ENCODE measurements at places on chromosomes 6 and 20.

DNA sequence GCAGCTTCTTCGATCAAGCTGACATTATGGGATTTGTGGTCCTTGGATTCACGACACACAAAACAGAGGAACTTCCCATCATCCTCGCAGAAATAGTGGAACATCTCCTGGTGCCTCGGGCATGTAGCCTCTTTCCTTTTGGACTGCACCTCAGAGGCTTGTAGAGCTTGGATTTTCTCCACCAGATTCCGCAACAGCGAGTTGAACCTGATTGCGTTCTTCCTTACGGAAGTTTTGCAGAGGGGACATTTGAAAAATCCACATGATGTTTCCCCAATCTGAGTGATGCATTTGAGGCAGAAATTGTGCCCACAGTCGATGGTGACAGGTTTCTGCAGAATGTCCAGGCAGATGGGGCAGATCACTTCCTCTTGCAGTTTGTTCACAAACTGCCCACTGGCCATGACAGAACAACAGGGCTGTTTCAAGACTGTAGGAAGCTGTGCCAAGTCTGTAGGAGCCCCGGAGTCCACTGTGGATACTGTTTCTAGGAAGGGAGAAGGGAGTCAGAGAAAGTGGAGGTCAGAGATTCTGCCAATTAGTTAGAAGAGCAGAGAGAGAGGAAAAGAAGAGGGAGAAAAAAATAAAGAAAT is 392 bp downstream of the TRIM31 start:
- DNase-seq: no peak

GRCh38 chr6:1004885-1005630 is 306.8 kb upstream of the FOXQ1 start:
- DNase-seq: no peak

- DNase-seq: no peak
Measured at GRCh38 chr20:38550274-38550673, 30.7 kb upstream of the ADIG start.

- no peak for DNase-seq
Measured at GRCh38 chr6:42550277-42550676, 13.6 kb upstream of the UBR2 start.

DNA sequence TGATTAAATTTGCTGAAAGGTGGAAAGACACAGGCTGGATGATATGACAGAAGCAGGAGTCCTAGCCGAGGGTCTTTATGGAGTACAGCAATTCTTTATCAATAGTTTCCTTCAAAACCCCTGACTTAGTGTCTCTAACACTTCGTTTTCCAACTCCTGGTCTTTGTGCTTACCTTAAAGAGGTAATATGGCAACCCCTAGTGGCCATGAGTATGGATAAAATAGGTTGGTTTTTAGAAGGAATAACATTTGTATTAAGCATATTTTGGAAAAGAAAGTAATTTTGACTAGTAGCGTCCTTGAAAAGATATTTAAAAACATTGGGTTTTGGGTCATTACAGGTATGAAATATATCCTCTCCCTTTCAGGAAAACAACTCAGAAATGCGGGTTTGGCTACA is 51.9 kb downstream of the VGLL2 start:
- no peak for DNase-seq

DNA sequence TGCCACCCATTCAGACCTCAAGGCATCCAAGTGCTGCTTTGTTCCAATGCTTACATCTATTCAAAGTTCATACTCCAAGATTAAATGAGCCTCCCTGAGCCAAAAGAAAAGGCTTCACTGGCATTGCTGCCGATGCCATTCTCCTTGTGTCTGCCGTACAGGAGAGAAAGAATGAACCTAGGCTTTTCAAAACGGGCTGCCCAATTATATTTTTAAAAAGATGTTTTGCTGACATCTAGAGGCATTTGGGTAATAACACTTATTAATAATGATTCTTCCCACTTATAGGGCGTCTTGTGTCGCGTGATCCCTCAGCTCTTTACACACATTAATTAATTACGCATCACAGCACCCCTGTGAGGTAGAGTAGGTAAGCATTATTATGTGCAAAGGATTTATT is 545.6 kb downstream of the PKHD1 start:
- DNase-seq: no peak

GRCh38 chr6:73704798-73705197 is 8.8 kb downstream of the CD109 start:
- no peak for DNase-seq

- DNase-seq: no peak
Measured at GRCh38 chr20:32333988-32334885, 23.9 kb upstream of the ASXL1 start.

GRCh38 chr6:156686301-156686994 is 90.7 kb upstream of the ARID1B start:
- DNase-seq: no peak

DNA sequence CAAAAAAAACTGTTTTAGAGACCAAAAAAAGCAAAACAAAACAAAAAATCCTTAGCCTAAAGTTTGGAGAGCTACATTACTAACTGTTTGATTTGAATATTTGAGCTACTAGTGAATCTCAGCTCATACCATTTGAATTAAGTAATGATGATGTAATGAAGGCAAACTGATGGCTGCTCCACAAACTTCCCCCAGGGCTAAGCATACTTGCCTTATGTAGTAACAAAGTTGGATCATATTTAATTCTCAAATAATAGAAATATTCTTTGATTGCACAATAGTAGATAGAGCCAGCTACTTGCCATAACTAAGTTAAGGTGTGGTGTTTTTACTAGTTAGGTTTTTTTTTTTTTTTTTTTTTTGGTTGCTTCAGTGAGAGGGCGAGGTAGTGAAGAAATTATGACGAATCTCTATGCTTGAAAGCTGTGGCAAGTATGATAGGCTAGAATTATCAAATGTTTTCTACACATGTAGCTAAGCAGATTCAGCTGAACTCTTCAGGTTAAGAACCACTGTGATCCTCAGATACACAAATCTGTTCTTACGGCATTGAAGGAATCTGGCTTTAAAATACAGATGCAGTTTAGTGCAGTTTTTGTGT is 2.9 kb downstream of the RAB32 start:
- DNase-seq: no peak

DNA sequence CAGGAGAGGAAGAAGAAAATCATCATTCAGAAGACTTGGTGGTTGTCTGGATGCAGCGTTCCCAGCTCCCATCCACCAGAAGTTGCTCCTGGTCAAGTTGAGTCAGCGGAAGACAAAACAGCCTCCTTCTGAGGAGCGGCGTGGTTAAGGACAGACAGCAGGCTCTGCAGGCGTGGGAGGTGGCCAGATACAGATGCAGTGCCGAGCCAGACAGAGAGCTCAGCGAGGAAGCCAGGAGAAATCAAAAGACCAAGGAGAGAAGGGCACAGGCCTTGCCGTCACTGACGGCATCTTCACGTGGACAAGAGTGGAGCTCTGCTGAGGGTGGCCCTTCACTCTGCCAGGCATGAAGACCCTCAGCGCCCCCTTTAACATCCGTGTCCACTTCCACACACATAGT is 158.5 kb downstream of the THBS2 start:
- no peak for DNase-seq

- no peak for DNase-seq
Measured at GRCh38 chr20:23666189-23666588, 22.6 kb downstream of the CST4 start.

GRCh38 chr6:36983538-36983937 is 2.5 kb downstream of the MTCH1 start:
- DNase-seq: no peak

DNA sequence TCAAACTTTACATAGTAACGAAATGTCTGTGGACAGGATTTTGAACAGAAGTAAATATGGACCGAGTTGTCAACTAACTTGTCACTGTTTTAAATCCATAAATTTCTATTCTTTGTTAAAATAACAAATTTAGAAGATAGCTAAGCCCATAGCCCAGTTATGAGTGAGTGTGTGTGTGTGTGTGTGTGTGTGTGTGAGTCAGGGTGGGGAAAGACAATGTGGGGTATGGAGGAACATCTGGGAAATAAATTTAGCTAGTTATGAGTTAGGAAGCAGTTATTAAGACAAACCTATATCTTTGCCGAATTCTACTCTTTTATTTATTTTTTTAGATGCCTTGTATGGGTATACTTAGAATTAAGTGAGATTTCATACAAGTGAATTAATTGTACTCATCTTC is 9.0 kb downstream of the TPBG start:
- no peak for DNase-seq

GRCh38 chr6:136600818-136601217 is 50.6 kb upstream of the MAP7 start:
- DNase-seq: no peak

DNA sequence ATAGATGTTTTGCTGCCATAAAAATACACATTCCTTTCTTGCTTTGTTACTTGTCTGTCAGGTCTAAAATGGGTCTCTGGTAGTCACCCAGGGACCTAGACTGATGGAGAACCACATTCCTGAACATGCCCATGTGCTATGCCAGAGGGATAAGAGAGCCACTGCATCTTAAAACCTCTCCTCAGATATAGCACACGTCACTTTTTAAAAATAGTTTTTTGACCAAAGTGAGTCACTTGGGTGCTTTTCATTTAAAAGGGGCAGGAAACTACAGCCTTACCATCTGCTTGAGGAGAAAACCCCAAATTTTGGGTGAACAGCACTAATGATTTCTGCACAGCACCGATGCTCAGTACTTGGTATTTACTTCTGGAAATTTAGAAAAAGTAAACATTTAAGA is 197.8 kb downstream of the OGFRL1 start:
- DNase-seq: no peak

- DNase-seq: no peak
Measured at GRCh38 chr6:126546541-126547120, 206.7 kb downstream of the CENPW start.

DNA sequence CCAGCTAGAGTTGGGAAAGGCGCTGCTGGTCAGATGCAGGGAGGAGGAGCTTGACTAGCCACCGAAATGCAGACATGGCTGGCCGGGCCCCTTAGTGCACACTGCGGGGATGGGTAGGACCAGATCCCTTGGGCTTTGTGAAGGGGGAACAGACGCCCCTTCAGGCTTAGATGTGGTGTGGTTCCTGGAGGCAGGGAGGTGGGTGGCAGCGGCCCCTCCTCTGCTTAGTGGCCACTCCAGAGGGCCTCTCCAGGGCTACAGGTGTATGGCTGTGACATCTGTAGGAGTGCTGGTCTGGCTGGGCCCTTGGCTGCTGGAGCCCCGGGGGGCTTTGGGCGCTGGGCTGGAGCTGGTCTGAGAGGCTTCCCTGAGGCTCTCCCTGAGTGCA is 5.9 kb downstream of the CCND3 start:
- no peak for DNase-seq
